Activated CD4-positive, alpha-beta memory T cell treated with anti-CD3 and anti-CD28 coated beads, Interleukin-2, amount 10 ng/mL, durations not matched to agents 7 days and 5 days (primary cell): ENCODE measurements at places on chromosomes 1 and 21. TPM values are rescaled to one million over a fixed set of nuclear protein-coding genes. Genes with fewer than 3 reads are reported as not detected.

Gene RGS18
- total RNA-seq = 0.80 TPM

Gene S100A12
- total RNA-seq = not detected

Gene COL16A1
- not detected for total RNA-seq

Gene ABCA4
- total RNA-seq = not detected

Gene ADAM30
- total RNA-seq = not detected

Gene HLX
- 0.20 TPM for total RNA-seq

Gene ERG
- total RNA-seq = not detected

Gene GPR157
- total RNA-seq = 3.5 TPM

Gene DIPK1A
- total RNA-seq = 17.2 TPM

- H3K4me1 ChIP-seq = peaks cover 3% of the 10 kb centered on the region
- H3K27me3 ChIP-seq = no peaks in the 10 kb centered on the region
- H3K27ac ChIP-seq = no peak overlapping the region
- no peak for DNase-seq
- H3K4me3 ChIP-seq = no peak overlapping the region
Observed at GRCh38 chr1:100219883-100220282, 29.8 kb downstream of the DBT start.

DNA sequence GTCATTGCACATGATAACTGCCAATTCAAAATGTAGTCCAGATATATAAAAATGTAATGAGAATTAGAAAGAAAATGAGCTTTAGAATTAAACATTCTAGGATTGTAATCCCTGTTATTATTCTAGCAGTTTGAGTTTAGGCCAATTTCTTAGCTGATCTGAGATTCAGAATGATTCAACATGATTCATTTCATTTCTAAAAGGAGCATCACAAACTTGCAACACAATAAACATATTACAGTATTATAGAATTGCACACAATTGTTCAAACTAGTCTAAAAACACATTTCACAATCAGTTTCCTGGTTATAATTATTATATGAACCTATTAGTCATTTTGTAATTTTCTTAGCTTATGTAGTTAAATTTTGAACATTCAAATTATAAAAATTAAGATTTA is 43.3 kb upstream of the TSHB start:
- no peaks in the 10 kb centered on the region for H3K4me1 ChIP-seq
- peaks cover 4% of the 10 kb centered on the region for H3K36me3 ChIP-seq
- H3K4me3 ChIP-seq = no peak overlapping the region
- no peak for DNase-seq

DNA sequence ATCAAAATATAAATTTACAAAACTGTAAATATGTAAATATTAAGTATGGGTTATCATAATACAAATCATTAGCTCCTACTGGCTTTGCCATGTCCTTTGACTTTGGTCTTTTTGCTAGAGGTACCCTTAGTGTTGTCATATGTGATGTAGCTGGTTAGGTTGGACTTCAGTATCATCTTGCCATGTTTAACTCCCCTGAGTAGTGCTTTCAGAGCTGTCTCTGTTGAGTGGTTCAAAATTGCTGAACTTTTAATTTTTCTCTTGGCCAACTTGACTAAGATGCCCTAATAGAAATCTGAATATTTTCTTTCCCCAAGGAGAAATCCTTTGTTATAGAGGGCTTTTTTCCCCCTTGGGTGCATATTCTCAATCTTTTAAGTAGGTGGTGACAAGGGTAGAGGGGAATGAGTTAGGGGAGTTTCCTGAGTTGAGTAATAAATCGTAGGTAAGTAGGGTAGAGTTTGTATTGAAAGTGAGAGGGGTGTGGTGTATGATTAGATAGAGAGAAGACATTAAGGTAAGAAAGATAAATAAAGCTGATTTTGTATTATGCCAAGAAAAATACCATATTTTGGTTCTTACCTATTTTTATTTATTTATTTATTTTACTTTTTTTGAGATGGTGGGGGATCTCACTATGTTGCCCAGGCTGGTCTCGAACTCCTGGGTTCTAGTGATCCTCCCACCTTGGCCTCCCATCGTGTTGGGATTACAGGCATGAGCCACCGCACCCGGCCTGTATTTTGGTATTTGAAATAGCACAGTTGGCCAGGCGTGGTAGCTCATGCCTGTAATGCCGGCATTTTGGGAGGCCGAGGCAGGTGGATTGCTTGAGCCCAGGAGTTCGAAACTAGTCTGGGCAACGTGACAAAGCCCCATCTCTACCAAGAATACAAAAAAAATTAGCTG is 21.8 kb downstream of the RPRD2 start:
- peak overlapping the region; percentile 0 for H3K27ac ChIP-seq
- no peaks in the 10 kb centered on the region for H3K27me3 ChIP-seq
- H3K36me3 ChIP-seq = peaks cover 16% of the 10 kb centered on the region
- no peak for DNase-seq
- peaks cover 42% of the 10 kb centered on the region for H3K4me1 ChIP-seq
- no peak overlapping the region for H3K4me3 ChIP-seq

- no peak for DNase-seq
- H3K4me1 ChIP-seq = no peaks in the 10 kb centered on the region
- H3K4me3 ChIP-seq = no peak overlapping the region
Observed at GRCh38 chr1:68370101-68370915, 79.4 kb downstream of the RPE65 start.

- DNase-seq = no peak
- no peak overlapping the region for H3K27ac ChIP-seq
- H3K27me3 ChIP-seq = peaks cover 66% of the 10 kb centered on the region
- H3K36me3 ChIP-seq = no peaks in the 10 kb centered on the region
- H3K4me3 ChIP-seq = no peak overlapping the region
- peaks cover 10% of the 10 kb centered on the region for H3K4me1 ChIP-seq
Observed at GRCh38 chr1:181318858-181319235, 164.5 kb upstream of the CACNA1E start.

GRCh38 chr1:54323921-54324250 is 82.3 kb downstream of the SSBP3 start:
- no peaks in the 10 kb centered on the region for H3K27me3 ChIP-seq
- no peak overlapping the region for H3K27ac ChIP-seq
- H3K36me3 ChIP-seq = no peaks in the 10 kb centered on the region

- H3K36me3 ChIP-seq = no peaks in the 10 kb centered on the region
- DNase-seq = no peak
- no peak overlapping the region for H3K27ac ChIP-seq
- peaks cover 6% of the 10 kb centered on the region for H3K27me3 ChIP-seq
Observed at GRCh38 chr1:224705578-224705977, 89.5 kb downstream of the CNIH3 start.

GRCh38 chr1:94096797-94097549 is 24.0 kb downstream of the ABCA4 start:
- no peak for DNase-seq
- no peak overlapping the region for H3K27ac ChIP-seq
- peaks cover 10% of the 10 kb centered on the region for H3K4me1 ChIP-seq
